Renal cortex interstitium (tissue), 15 donors: ENCODE measurements at places on chromosomes 7 and 10. TPM values are rescaled to one million over a fixed set of nuclear protein-coding genes. Genes with fewer than 3 reads are reported as not detected.
A peak's percentile ranks its signal among the peaks of the same experiment; 100 is the strongest.

DNA sequence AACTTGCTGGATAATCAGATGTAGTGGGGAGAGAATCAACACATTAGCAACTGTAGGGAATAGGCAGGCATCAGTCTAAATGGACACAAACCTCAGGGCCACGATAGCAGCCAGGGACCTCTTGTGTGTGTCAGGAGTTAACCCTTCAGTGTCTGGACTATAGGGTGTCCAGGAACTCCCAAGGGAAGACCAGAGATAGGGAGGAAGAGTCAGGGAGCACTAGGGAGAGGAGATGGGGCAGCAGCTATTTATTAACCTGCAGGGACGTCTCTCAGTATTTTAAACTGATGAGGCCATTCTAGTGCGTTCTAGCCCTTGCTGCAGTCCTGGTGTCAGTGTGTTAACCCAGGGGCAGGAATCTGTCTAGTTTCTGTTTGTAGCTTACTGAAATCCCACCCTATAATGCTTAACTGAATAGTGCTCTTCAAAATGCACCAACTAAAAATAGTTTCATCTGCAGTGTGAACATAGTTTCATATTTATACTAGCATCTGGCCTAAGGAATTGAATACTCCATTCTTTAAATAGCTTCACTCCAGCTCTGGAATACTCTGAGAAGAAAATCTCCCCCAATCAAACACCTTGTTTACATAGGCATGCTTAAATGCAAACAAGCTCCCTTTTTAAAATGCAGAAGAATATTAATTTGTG lies 62.7 kb downstream of the ARID5B start:
- no peak for DNase-seq

GRCh38 chr10:99396471-99396870 lies 34.0 kb downstream of the GOT1 start:
- DNase-seq: no peak

DNA sequence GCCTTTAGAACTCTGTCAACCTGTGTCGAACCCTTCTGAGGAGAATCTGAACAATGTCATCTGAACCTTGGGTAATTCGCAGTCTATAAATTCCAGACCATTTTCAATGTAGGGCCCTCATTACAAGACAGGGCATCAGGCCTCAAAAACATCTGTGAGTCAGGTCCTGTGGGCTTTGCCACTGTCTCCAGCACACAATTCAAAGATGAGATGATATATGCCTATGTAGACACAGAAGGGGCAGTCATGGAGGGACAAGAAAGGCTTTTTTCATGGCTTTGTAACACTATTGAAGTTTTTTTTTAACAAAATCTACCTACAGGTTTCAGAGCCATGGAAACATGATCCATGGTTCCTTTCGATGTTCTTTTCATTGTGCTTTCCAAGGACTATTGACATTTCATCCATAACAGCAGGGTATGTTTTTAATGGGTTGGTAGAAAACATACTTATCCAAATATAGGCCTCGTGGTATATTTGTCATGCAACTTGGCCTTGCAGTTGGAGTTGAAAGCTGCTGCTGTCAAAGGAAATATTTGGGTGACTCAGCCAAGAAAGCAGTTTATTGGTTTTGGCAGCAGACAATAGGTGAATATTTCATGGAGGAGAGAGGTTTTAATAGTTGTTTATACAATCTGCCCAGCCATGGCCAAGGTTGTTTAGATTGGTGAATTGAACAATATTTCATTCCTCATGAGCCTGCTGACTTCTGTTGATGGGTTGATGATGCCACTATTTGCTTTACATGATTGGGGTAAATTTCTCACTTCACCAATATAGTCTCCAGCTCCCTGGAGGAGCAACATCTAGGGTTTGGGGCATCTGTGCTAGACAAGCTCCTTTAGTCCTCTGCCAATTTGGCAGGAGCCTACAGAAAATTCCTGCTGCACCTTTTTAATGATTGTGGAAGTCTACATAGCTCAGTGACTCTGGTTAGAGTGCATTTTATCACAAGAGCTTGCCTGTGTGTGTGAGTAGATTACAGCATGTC lies 158.4 kb upstream of the TMEM72 start:
- DNase-seq: no peak

DNA sequence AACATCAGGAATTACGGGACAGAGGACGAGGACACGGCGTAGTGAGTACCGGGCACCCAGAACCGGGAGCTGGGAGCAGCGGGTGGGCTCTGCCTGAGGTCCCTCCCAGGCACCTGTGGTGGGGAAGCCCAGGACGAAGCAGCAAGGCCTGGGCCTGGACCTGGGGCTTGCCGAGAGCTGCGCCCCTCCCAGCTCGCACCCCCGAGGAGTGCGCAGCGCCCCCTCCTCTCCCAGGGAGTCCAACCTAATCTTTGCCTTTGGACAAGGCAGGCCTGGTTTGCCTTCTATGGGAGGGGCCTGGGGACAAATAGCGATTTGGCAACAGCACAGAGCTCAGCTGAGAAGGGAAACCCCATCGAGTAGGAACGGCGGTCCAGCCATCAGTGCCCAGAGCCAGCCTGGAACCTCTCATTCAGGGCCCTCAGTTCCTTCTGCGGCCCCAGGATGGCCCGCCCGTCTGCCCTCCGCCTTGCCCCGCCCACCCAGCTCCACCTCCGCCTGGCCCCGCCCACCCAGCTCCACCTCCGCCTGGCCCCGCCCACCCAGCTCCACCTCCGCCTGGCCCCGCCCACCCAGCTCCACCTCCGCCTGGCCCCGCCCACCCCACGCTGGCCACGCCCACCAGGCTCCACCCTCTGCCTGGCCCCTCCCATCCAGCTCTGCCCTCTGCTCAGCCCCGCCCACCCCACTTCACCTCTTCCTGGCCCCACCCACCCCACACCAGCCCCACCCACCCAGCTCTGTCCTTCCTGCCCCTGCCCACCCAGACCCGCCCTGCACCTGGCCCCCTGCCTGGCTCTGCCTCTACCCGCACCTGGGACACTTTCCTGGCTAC lies 32.5 kb upstream of the KNDC1 start:
- no peak for DNase-seq

GRCh38 chr7:134301592-134301991 lies 15.1 kb downstream of the SLC35B4 start:
- DNase-seq: no peak

- DNase-seq: no peak
Measured at GRCh38 chr10:83945982-83946718, 193.2 kb upstream of the GHITM start.

- DNase-seq: no peak
Measured at GRCh38 chr7:66964411-66964810, 31.0 kb downstream of the SBDS start.

GRCh38 chr10:102117391-102118159 lies 2.6 kb downstream of the LDB1 start:
- DNase-seq: peak; percentile 79

- no peak for DNase-seq
Measured at GRCh38 chr7:9264395-9264794, 831.0 kb downstream of the NXPH1 start.

GRCh38 chr7:101529560-101529959 lies 99.5 kb downstream of the MYL10 start:
- no peak for DNase-seq

- DNase-seq: no peak
Measured at GRCh38 chr7:122430710-122431109, 126.2 kb upstream of the FEZF1 start.

DNA sequence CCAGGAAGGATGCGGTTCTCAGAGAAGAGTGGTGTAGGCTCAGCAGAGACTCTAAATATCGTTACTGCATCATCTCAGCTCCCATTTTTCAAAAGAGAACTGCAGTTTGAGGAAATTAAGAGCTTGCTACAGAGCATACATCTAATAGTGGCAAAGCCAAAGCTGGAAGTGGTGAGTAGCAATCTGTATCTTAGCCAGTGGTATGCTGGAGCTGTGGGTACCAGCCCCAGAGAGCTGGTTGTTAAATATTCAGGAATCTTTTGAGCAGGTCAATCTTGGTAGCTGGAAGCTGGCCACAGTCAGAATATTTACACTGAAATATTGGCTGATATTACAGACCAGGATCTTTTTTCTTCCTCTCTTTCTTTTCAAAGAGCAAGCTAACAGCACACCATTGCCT lies 88.4 kb upstream of the STEAP1B start:
- DNase-seq: no peak

DNA sequence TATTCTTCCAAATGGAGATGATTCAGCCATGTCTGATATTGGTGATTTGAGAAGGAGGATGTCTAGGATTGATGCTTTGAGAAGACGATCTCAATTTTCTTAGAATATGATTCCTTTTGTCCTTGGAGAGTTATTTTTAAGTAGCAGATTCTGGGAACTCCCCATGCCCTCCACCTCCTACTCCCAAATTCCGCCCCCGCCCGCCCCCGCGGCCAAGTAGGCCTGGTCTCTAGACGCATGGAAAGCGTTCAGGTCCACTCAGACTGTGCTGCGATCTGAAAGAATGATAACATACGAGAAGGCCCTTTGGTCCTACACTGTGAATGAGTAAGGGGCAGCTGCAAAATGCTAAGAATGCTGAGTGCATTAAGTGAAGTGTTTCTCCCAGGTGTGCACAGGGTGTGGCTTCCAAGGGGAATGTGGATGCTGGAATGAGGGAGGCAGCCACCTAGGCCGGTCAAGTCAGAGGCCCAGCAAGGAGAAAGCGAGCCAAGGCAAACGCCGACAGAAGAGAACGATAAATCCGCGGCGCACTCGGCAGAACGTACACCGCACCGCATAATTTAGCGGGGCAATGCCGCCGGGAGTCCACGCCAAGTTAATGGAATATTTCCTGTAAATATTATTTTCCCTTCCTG lies 142.3 kb downstream of the PRPF18 start:
- DNase-seq: no peak

GRCh38 chr10:123097039-123097438 lies 38.7 kb upstream of the HMX3 start:
- no peak for DNase-seq

GRCh38 chr7:155913291-155913690 lies 101.0 kb upstream of the SHH start:
- no peak for DNase-seq

GRCh38 chr7:87882151-87882937 lies 6.1 kb downstream of the DBF4 start:
- no peak for DNase-seq

- no peak for DNase-seq
Measured at GRCh38 chr10:6211341-6211670, 8.6 kb downstream of the PFKFB3 start.

DNA sequence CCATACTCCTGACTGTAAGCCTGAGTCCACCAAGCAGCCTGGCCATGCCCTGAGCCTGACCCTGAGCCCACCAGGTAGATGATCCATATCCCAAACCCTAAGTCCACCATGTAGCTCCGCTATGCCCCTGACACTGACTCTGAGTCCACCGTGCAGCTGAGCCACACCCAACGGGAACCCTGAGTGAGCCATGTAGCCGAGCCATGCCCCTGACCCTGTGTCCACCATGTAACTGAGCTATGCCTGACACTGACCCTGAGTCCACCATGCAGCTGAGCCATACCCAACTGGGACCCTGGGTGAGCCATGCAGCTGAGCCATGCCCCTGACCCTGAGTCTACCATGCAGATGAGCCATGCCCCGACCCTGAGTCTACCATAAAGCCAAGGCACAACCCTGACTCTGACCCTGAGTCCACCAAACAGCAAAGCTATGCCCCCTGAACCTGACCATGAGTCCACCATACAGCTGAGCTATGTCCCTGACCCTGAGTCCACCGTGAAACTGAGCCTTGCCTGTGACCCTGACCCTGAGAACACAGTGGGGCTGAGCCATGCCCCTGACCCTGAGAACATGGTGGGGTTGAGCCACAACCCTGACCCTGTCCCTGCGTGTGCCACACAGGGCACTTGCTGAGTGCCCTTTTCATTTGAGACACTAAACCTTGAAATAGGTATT lies 299.8 kb downstream of the TNS3 start:
- DNase-seq: no peak

DNA sequence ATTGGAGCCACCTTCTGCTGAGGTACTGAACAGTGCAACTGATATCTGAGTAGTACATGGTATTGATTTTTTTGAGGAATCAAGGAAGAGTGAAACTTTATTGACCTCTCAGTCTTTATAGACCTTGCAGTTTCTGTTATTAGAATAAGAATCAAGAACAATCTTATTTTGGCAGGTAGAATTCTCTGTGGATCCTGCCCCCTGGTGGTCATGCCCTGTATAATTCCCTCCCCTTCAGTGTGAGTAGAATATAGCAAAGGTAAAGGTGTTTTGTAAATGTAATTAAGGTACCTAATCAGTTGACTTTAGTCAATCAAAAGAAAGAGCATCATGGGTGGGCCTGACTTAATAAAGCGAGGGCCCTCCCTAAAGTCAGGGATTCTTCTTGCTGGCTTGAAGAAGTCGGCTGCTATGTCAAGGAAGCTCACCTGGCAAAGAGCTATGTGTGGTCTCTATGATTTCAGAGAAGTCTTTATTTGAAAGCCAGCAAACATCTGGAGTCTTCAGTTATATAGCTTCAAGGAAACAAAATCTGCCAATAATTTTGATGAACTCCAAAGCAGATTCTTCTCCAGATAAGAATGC lies 142.8 kb downstream of the LSM5 start:
- DNase-seq: no peak

GRCh38 chr7:98956469-98956868 lies 78.1 kb downstream of the TRRAP start:
- no peak for DNase-seq

- DNase-seq: no peak
Measured at GRCh38 chr7:129161524-129162225, 17.2 kb downstream of the TSPAN33 start.

Gene PTF1A
- polyA plus RNA-seq: not detected

Gene AQP1
- polyA plus RNA-seq: 222 TPM

Gene BMS1
- 24.5 TPM for polyA plus RNA-seq

Gene NKX2-3
- not detected for polyA plus RNA-seq

Gene NCF1
- polyA plus RNA-seq: 1.6 TPM

Gene PODXL
- polyA plus RNA-seq: 678 TPM

Gene CYP26C1
- 0.09 TPM for polyA plus RNA-seq

Gene CXCL12
- 406 TPM for polyA plus RNA-seq

Gene ANKIB1
- 46.1 TPM for polyA plus RNA-seq

Gene TSPAN12
- polyA plus RNA-seq: 176 TPM

Gene DENND2A
- 37.3 TPM for polyA plus RNA-seq
